ENCODE measurements at places on chromosomes 16 and 17.

- DNase-seq, result no peak
Measured at GRCh38 chr17:81593105-81593871, 41.1 kb upstream of the FAAP100 start.

- DNase-seq, result no peak
Measured at GRCh38 chr17:78924481-78925151, 571 bp downstream of the TIMP2 start.

DNA sequence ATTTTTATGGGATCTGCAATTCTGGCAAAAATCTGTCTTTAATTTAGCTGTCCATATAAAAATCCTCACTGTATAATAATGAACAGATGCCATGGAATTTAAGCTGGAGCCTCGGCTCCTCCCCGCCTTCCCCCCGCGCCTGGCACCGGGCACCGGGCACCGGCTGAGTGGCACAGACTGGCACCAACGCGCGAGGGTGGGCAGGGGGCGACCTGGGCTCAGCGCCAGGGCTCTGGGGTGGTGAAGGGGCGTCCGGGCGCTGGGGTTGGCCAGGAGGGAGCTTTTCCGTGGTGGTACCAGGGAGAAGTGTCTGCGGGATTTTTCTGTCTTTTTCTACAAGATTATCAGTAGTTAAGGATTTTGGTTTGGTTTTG, 9.1 kb downstream of the NEUROD2 start:
- no peak for DNase-seq

GRCh38 chr17:78142119-78142861, 3.9 kb upstream of the C17orf99 start:
- DNase-seq, result no peak

DNA sequence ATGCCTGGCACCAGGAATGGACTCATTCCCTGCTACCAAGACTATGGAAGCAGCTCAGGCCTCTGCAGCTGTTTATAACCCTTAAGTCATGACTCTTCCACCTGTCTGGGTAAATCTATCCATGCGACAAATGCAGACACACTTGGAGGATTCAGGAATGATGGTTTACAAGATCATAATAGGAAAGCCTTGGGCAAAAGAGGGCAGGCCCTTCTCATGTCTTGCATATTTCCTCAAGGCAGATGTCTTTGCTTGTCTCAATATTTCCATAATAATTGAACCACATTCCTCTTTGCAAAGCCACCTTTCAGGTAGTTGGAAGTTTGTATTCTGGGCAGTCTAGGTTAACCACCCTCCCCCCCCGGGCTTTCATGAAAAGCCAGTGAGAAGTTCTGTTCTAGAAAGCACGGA, 884 bp upstream of the JPT1 start:
- DNase-seq, result no peak

GRCh38 chr16:66406534-66407221, 20.4 kb upstream of the BEAN1 start:
- DNase-seq, result peak; percentile 67

GRCh38 chr17:80866050-80866793, 125.4 kb upstream of the CHMP6 start:
- peak; percentile 69 for DNase-seq

- DNase-seq, result no peak
Measured at GRCh38 chr16:1557074-1557473, 23.6 kb downstream of the TMEM204 start.

GRCh38 chr17:68861602-68862001, 93.6 kb downstream of the ABCA8 start:
- no peak for DNase-seq

DNA sequence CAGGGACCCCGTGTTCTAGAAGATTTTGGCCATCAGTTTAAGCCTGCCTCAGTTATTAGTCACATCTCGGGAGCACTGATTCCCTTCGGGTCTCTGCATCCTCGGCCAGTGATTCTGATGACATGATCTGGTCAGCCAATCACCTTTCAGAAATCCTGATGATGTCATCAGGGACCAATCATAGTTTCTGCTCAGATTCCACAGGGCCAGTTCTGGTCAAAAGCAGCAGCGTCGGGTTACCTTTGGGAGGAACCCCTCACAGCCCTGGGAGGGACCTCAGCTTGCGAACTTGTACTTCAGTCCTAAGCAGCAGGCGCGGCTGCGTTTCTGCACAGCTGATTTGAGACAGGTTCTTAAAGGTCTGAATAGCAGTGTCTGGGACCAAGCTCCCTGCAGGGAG, 13.9 kb downstream of the KDM8 start:
- no peak for DNase-seq

- DNase-seq, result no peak
Measured at GRCh38 chr16:4945560-4946502, 8.9 kb upstream of the PPL start.

DNA sequence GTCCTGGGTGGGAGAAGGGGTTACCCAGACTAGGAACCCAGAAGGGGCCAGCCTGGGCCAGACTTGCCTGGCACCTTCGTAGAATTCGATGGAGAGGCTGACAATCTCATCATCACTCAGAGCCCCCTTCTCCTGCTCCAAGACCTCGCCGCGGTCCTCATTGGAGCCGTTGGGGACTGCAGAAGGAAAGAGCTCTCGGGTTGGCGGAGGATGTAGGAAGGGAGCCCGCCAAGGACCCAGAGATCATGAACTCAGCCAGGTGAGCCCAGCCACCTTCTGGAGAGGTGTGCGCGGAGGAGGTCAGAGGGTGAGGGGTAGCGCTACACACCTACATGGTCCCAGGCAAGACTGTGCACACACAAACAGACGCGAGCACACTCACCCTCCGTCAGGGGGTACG, 8.5 kb downstream of the CISD3 start:
- DNase-seq, result no peak

DNA sequence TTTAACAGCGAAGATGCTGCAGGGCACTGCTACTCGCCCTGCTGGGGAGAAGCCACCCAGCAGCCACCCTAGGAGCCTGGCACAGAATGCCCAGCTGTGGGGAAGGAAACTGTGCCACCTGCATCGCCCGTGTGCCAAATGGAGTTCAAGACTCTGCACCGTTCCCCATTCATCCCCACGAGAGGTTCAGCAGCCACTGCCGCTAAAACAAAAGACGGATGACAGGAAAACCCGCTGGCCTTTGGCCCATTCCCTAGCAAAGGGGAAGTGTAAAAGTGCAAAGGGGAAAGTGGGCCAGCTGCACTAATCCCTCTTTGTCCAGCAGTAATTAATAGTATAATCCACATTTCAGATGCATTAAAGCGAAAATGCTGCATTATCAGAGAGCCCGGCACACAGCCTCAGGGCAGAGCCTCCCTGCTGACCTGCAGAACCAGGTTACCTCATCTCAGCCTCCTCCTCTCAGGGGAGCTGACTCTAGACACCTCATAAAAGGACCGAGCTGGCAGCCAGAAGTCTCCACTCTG, 37.7 kb downstream of the ZFHX3 start:
- peak; percentile 28 for DNase-seq

- DNase-seq, result no peak
Measured at GRCh38 chr16:81592353-81592866, 147.8 kb downstream of the CMIP start.

GRCh38 chr16:68219725-68220351, 16.1 kb downstream of the ESRP2 start:
- DNase-seq, result no peak

- DNase-seq, result no peak
Measured at GRCh38 chr17:17398188-17398942, 78.4 kb upstream of the MED9 start.

DNA sequence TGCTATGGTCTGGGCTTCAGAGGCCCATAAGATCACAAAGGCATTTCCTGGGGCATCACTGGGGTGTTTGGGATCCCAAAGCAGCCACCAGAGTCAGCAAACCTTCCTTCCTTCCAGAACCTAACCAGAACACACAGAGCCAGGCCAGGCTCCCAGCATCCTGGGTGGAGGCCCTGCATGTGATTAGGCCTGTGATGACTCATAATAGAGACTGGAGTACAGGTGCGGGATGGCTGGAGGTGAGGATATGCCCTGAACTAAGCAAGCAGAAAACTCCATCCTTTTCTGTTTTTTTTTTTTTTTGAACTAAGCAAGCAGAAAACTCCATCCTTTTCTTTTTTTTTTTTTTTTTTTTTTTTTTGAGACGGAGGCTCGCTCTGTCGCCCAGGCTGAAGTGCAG, 17.7 kb upstream of the GFOD2 start:
- no peak for DNase-seq

- DNase-seq, result no peak
Measured at GRCh38 chr16:88531346-88531745, 38.9 kb upstream of the ZC3H18 start.

DNA sequence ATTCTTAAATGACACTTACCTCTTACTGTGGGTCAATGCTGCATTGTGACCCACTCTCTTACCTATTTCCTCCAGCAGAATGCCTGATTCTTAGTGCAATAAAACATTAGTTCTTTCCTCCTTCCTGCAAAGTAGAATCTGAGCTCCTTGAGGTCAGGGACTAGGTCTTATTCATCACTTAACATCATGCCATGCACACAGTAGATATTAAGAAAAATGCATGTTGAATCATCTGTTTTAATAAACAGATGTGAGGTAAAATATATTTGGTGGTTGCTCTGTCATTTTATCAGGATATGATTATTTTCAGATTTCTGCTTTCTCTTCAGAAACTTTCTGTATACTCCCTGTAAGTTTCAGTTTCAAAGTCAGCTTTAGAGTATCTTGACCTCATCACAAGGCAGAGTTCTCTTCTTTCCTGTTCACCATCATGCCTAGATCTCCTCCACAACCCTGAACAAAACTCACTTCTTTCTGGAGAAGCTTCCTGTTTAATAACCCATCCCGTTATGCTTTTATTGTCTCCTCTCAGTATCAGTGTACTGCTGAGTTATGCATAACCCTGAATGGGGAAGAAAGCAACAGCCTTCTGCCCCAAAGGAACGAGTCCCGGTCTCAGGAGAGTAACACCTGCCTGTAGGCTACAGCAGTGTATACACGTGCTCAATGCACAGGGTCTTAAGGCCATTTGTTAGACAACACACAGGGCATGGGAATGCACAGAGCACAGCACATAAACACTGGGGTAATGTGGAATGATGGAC, 30.3 kb upstream of the SUPT4H1 start:
- peak; percentile 70 for DNase-seq

DNA sequence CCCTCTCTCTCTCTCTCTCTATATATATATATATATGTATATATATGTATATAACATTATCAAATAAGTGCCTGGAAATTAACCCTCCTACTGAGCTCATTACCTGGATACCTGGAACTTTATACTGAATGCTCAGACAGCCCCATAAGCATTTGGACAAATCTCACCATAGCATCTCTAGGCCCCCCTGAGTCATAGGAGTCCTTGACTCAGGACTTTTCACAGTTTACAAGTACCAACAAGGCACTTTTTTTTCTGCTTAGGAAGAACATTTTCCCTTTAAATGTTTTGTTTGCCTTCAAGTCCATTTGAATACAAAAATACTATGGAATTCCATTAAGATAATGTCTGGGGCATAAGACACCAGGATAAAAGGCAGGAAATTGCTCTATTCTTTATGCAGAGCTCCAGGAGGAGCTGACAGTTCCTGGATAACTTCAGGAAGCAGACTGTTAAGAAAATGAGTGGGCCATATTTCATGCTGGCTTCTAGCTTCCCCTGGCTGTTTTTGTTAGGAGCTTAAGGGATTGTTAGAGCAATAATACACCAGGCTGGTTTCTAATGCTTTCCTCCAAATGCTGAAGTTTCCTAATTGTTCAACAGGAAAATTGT, 171.7 kb upstream of the ASIC2 start:
- DNase-seq, result no peak

- no peak for DNase-seq
Measured at GRCh38 chr17:80564545-80564944, 19.9 kb downstream of the RPTOR start.

- peak; percentile 37 for DNase-seq
Measured at GRCh38 chr16:72989579-72990551, 58.1 kb downstream of the ZFHX3 start.

DNA sequence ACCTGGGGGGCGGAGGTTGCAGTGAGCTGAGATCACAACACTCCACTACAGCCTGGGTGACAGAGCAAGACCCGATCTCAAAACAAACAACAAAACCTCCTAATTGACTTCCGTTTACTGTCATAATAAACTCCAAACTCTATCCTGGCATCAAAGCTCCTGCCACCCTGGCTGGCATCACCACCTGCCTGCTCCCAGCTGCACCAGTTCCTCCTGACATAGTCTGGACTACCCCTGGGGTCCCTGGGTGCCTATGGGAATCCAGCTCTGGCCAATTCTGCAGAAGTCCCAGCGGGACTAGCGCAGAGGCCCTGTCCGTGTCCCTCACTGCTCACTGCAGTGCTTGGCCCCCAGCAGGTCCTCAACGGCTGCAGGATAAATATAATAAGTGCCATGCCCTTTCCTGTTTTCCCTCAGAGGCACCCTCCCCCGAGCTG, 723 bp downstream of the NTHL1 start:
- no peak for DNase-seq

GRCh38 chr16:13229039-13229438, 327.6 kb downstream of the SHISA9 start:
- no peak for DNase-seq

GRCh38 chr17:10171122-10171571, 27.3 kb downstream of the GAS7 start:
- DNase-seq, result no peak

- DNase-seq, result no peak
Measured at GRCh38 chr16:1877089-1877488, 5.1 kb upstream of the MEIOB start.

DNA sequence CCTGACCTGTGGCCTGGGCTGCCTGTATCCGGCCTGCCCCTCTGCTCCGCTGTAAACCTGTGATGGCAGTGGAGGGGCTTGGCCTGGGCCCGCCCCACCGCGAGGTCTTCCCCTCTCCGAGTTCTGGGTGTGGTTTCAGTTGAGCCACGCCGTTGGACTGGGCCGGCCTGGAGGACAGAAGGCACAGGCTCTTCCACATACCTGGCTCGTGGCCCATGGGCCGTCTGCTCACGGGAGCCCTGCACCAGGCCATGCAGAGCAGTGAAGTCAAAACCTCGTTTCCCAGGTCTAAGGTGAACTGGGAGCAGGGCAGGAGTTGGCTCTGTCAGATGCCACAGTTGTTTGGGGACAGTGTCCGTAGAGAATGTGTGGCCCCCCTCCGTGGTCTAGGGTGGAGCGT, 5.6 kb upstream of the RNPS1 start:
- no peak for DNase-seq

DNA sequence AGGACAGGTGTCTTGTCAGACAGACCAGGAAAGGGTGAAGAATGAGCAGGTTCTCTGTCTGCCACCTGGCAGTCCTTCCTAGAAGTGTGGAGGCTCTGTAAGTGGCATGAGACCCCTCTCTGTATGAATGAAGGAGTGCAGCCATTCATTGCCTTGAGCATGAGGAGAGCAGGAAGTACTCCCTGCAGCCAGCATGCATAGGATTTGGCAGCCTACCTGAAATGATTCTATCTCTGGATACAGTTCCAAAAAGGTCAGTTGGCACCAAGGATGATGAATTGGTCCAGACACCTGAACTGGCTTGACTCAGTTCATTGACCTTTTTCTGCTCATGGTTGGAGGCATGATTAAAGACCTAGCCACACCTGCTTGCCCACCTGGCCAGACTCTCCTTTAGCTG, 163.0 kb downstream of the PRKCB start:
- no peak for DNase-seq

All from inflammatory macrophage treated with lipopolysaccharide for 4 hours (primary cell).